ENCODE measurements at places on chromosomes 5 and 9. TPM values are rescaled to one million over a fixed set of nuclear protein-coding genes. Genes with fewer than 3 reads are reported as not detected.

The SARDH gene
- total RNA-seq: 4.2 TPM

The ANKRD34B gene
- total RNA-seq: 0.17 TPM

The ARL14EPL gene
- not detected for total RNA-seq

DNA sequence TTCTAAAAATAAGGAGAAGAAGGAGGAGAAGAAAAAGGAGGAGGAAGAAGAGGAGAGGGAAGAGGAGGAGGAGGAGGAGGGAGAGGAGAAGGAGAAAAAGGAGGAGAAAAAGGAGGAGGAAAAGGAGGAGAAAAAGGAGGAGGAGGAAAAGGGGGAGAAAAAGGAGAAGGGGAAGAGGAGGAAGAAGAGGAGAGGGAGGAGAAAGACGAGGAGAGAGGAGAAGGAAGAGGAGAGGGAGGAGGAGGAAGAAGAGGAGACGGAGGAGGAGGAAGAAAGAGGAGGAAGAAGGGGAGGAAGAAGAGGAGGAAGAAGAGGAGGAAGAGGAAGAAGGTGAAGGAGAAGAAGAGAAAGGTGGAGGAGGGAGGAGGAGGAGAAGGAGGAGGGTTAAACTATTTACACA is 210.2 kb upstream of the TRPM3 start:
- DNase-seq: no peak

- DNase-seq: no peak
These were observed 41.4 kb upstream of the PAPPA start for GRCh38 chr9:116112236-116112635.

- no peak for DNase-seq
These were observed 22.3 kb downstream of the ADCY2 start for GRCh38 chr5:7418276-7418675.

- DNase-seq: no peak
These were observed 425.6 kb upstream of the MEF2C start for GRCh38 chr5:89308606-89309040.

DNA sequence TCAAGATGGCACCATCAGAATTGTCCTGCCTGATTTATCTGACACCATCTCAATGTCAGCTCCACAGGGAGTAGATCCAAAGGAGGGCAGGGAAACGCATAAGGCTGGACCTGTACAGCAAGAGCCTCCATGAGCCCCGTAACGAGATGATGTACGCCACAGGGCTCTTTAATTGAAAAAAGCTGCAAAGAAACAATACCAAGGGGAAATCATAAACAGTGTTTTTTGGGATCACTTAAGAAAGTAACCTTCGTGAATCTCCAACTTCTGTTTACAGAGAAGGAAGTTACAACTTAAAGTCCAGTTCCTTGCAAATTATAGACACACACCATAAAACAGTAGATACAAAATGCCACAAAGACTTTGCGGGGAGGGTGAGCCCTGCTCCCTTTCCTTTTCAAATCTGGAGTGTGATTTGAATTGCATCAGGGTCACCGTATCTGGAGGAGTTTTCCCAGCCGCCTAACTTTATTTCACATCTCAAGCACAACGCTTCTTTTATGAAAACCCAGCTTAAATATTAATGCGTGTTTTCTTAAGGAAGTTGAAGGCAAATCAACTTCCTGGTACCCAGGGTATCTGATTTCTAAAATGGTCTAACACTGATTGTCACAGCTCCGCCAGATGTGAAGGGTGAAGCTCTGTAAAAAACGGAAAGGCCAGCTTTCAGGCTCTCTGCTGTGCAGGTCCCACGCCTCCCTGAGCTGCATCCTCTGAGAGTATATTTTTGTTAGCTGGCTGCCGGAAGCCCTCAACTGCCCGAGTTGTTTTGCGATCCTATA is 88.9 kb downstream of the EBF1 start:
- DNase-seq: no peak

DNA sequence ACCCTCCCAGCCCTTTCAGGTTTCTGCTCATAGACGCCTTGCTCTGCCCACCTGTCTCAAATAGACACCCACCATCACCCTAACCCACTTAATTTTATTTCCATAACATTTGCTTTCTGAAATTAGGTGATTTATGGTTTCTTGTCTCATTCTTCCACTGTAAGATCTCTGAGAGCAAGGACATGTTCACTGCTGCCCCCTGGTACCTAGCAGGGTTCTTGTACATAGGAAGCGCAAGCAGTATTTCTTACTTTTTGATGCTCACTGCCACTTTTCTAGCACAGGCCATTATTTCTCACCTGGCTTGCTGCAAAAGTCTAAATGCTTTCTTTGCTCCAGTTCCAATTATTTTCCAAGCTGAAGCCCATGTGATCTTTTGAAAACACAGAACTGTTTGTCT is 16.8 kb downstream of the C9orf57 start:
- DNase-seq: no peak

DNA sequence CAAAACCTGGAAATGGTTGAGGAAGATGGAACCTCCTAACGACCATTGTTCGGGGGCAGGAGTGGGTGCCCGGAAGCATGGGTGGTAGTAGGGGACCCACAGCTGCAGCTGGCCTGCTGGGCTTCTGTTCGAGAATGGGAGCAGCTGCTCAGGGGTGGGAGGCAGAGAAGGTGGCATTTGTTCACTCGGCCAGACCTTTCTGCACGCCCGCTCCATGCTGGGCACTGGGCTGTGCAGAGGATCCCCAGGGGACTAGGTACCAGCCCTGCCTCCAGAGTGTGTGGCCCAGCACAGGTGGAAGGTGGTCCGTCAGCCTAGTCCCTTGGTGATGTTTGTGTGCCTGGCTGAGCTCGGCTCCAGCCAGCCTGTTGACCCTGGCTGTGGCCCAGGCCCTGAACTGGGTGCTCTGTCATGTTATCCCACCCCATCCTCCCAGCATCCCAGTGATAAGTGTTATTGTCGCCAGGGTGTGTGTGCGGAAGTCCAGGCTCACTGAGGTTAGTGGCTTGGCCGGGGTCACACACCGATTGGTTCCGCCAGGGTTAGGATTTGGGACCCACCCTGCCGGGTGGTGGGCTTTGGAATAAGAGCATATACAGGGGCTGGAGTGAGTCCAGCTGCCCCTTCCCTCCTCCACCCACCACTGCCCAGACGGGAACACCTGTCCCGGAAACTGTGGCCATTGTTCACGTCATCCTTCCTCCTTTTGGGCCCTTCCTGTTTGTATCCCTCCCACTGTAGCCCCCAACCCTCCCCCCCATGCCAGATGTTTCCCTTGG is 4.8 kb downstream of the N4BP3 start:
- DNase-seq: no peak

- no peak for DNase-seq
These were observed 11.0 kb upstream of the EXOSC2 start for GRCh38 chr9:130682421-130683121.
